CD4-positive, alpha-beta T cell treated with Interleukin-10 for 1 hour (primary cell): ENCODE measurements at places on chromosomes 12 and 14.

DNA sequence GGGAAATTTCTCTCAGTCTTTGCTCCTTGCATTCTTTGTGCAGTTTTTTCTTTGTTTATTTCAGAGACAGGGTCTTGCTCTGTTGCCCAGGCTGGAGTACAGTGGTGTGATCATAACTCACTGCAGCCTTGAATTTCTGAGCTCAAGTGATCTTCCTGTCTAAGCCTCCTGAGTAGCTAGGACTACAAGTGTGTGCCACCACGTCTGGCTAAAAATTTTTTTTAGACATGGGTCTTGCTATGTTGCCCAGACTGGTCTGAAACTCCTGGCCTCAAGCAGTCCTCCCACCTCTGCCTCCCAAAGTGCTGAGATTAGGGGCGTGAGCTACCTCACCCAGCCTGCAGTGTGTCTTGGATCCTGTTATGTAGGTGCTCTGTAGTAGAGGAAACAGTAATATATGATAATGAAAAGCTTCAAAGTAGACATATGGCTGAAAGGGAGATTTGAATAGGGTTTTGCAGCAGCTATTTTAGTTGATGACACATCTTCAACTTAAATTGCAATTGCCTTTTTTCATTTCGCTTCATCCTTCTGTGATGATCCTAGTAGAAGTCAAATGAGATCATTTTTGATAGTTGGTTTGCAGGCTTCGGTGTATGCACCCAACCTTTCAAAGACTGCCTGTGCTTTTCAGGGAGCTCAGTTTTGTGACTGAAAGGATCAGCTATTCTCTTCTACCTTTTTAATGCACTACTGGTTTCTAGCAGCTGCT, 75.4 kb downstream of the FUT8 start:
- no peak for DNase-seq

GRCh38 chr14:81400852-81401251, 728 bp upstream of the STON2 start:
- no peak for DNase-seq

DNA sequence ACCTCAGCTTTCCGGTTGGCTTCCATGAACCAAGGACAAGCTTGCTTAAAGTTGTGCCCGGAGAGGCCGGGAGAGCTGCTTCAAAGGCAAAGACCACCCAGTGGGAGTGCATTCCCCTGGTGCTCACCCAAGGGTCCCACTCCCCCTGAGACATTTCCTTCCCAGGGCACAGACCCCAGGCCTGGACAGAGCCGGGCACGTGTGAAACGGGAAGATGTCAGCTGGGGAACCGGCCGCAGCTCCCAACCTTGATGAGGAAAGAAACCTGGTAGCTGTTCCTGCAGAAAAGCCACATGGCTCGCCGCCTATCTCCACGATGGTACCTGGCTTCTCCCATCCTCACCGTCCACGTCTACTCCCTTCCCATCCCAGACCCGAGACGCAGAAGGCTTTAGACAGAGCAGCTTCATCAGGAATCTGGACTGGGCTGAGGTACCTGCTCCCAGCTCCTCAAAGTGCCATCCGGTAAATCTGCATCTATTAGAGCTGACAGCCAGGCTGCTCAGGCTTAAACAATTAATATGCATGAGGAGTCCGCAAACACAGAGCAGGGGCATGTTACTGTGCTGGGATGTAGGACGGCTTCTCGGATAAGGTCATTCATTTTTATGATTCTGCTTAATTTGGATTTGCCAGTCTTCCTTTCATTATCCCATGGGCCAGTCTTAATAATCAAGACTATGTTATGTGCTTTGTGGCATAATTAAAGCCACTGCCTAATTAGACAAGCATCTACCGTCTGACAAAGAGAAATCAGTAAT, 53.1 kb downstream of the GALNT9 start:
- DNase-seq: no peak

DNA sequence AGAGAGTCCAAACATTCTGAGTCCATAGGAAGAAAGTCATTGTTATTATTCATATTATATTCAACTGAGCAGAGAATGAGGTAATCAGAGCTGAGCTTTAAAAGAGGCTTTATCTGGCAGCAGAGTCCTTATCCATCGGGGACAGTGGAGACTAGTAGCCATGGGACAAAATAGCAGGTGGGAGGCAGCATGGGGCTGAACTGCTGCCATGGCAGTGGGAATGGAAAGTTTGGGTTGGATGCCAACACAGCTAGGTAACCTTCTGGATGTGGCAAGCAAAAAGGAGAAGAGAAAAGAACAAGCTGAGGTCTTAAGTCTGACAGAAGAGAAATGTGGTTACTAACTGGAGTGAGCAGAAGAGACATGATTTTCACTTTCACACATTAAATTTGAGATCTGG, 71.0 kb upstream of the CDKN3 start:
- DNase-seq: no peak

GRCh38 chr12:90120627-90121026, 412.0 kb upstream of the ATP2B1 start:
- DNase-seq: no peak

DNA sequence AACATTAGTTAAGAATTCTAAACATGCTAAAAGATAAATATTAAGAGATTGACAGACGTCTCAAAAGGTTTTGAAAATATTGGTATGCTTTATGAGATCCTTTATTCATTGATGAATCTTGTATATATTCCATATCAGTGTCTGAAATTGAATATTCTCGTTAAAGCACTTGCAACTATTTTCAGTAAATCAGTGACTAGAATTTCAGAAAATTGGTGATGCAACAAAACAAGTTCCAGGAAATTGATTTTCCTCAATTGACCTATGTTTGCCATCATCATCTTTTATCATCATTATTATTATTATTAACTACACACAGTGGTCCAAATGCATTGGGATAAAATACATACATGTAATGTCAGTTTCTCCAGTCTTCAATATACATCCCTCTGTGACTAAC, 453.6 kb downstream of the CCER1 start:
- DNase-seq: no peak

GRCh38 chr14:61418746-61419145, 97.4 kb downstream of the PRKCH start:
- no peak for DNase-seq

- no peak for DNase-seq
Observed at GRCh38 chr14:22593189-22593588, 4.2 kb upstream of the DAD1 start.

- DNase-seq: no peak
Observed at GRCh38 chr12:98741556-98742265, 96.6 kb downstream of the APAF1 start.

- no peak for DNase-seq
Observed at GRCh38 chr14:69776875-69777453, 10.0 kb downstream of the SRSF5 start.

DNA sequence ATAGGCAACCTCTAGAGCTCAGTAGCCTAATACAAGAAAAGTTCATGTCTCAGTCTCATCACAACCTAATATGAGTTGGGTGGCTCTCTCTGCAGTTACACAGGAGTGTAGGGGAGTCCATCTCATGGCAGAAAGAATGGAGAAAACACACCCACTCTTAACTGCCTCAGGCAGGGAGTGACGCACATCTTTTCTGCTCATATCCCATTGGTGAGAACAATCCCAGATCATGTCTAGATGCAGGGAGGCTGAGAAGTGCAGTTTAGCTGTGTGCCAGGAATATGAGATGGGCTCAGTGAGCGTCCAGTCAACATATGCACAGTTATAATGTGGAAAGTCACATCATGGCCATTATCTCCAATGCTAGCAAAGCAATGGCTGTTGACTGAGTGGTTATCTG, 59.3 kb upstream of the KCNA5 start:
- DNase-seq: no peak

- DNase-seq: no peak
Observed at GRCh38 chr14:40629144-40629543, 977.5 kb upstream of the LRFN5 start.

GRCh38 chr12:40202095-40203059, 22.4 kb upstream of the LRRK2 start:
- DNase-seq: no peak

DNA sequence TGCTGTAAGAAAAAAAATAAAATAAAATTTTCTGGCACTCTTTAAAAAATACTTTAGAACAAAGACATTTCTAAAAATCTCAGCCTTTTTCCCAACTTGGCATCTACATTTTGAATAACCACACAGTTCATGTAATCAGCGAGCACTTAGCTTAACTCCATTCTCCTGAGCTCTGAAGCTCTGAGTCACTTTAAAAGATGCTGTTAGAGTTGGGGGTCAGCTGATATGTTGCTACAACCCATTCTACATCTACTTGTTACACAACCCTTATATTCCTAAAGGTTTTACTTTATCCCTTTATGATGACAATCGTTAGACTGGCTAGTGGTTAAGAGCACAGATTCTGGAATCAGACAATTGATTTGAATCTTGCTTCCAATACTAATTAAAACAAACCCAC, 48.3 kb downstream of the SLC41A2 start:
- DNase-seq: no peak

GRCh38 chr14:73312687-73313086, 75.4 kb downstream of the PAPLN start:
- DNase-seq: no peak

GRCh38 chr12:95326445-95326844, 108.8 kb downstream of the VEZT start:
- no peak for DNase-seq

DNA sequence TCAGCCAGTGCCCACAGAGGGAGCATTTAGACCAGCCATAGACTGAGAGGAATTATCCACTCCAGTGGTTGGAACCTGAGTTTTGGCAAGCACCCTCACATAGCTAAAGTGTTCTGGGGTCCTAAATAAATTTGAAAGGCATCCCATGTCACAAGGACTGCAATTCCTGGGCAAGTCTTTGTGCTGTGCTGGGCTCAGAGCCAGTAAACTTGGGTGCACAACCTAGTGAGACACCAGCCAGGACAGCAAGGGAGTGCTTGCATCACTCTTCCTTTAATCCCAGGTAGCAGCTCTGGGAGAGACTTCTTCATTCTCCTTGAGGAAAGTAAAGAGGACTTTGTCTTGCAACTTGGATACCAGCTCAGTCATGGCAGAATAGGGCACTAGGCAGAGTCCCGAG, 142.0 kb upstream of the FSCB start:
- DNase-seq: no peak

GRCh38 chr12:79828924-79829323, 106.0 kb downstream of the PPP1R12A start:
- no peak for DNase-seq

- DNase-seq: no peak
Observed at GRCh38 chr12:47882781-47883546, 21.8 kb downstream of the VDR start.

- no peak for DNase-seq
Observed at GRCh38 chr12:53182903-53183302, 2.2 kb upstream of the CSAD start.

GRCh38 chr14:60188115-60188514, 22.9 kb upstream of the DHRS7 start:
- DNase-seq: no peak

DNA sequence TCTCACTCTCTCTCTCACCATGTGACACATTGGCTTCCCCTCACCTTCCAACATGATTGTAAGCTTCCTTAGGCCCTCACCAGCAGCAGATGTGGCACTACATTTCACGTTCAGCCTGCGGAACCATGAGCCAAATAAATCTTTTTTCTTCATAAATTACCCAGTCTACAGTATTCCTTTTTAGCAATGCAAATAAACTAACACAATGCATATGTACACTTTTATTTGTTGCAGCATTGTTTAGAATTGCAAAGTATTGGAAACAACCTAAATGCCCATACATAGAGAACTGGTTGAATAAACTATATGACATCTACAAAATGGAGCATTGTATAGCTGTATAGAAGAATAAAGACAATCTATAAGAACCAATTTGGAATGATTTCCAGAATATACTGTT, 487.6 kb downstream of the FUT8 start:
- DNase-seq: no peak

- DNase-seq: no peak
Observed at GRCh38 chr14:32020882-32021281, 56.2 kb upstream of the ARHGAP5 start.

DNA sequence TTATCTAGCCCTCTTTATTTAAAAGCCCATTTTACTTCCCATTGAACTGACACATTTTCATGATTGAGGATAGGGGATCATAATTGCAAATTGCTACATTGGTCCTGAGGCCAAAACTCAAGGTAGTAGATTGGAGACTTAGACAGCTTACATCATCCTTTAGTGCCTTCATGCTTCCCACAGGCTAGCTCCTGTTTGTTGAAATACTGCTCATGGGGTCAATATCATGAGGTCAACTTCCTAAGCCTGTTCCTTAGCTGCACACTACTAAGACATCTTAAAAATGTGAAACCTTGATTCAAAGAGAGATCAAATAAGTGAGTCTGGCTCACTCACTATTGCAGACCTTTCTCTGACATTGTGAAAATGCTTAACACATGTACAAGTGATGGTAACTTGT, 113.0 kb downstream of the TBC1D30 start:
- no peak for DNase-seq

- DNase-seq: no peak
Observed at GRCh38 chr12:24172031-24172772, 222.7 kb upstream of the SOX5 start.

- DNase-seq: no peak
Observed at GRCh38 chr14:79699206-79699605, 512.1 kb downstream of the DIO2 start.

DNA sequence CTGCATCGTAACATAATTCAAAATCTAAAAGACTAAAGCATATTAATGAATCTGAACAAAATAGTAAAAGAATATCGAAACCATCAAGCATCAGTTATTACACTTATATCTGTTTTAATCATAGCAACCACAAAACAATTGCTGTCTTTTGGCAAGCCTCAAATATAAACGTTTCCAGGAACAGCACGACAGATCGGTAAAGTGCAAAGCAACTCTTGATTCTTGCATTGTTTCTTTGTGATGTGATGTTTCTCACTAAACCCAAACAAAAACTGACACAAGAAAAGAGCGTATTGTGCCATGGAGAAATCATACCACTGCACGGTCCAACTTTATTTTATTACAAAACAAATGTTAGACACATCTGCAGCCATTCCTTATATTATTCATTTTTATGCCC, 9.2 kb upstream of the MYF6 start:
- no peak for DNase-seq

- DNase-seq: no peak
Observed at GRCh38 chr14:77303417-77304156, 17.1 kb downstream of the POMT2 start.

- DNase-seq: no peak
Observed at GRCh38 chr12:51910168-51910567, 2.9 kb downstream of the ACVRL1 start.

DNA sequence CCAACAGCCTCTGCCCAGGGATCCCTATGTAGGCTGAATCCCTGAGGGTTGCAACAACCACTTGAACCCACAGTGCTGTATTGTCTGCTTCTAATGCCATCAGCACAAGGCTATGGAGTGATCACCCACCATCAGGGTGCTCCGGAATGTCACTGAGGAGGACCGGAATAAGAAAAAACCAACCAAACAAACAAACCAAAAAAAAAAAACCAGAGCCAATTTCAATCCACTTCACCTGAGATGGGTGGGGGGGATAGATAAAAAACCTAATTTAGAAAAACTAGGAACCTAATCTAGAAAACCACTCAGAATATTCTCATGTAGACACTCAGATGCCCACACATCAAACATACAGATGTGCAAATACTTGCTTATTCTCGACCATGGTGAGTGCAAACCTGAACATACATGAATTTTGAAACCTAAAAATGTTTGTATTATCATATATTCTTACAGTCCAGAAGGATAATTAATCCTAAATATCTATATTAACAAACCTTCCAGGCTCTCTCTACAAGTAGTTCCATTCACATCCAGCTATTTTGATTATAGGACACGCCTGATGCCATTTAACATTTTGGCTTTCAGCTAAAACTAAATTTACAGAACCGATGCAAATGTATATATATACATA, 3.7 kb downstream of the TBX5 start:
- no peak for DNase-seq
